ENCODE measurements at places on chromosomes 5 and 9. TPM values are rescaled to one million over a fixed set of nuclear protein-coding genes. Genes with fewer than 3 reads are reported as not detected.

MYORG gene
- polyA plus RNA-seq, result 1.4 TPM

NR2F1-AS1 gene
- 5.6 TPM for polyA plus RNA-seq

IFNA21 gene
- polyA plus RNA-seq, result not detected

CA9 gene
- polyA plus RNA-seq, result 1.8 TPM

MYMK gene
- 0.30 TPM for polyA plus RNA-seq

- no peak overlapping the region for H3K27ac ChIP-seq
- no peak overlapping the region for H3K4me3 ChIP-seq
- peak; percentile 6 for DNase-seq
- H3K27me3 ChIP-seq, result no peaks in the 10 kb centered on the region
- H3K36me3 ChIP-seq, result no peaks in the 10 kb centered on the region
These were observed 23.0 kb upstream of the MEIKIN start for GRCh38 chr5:131968396-131968954.

GRCh38 chr9:89436963-89437625 lies 60.8 kb downstream of the SEMA4D start:
- no peaks in the 10 kb centered on the region for H3K36me3 ChIP-seq
- peak overlapping the region; percentile 95 for H3K27ac ChIP-seq
- H3K4me1 ChIP-seq, result peaks cover 24% of the 10 kb centered on the region
- no peaks in the 10 kb centered on the region for H3K27me3 ChIP-seq

- H3K4me1 ChIP-seq, result no peaks in the 10 kb centered on the region
- H3K36me3 ChIP-seq, result no peaks in the 10 kb centered on the region
- no peak for DNase-seq
- no peak overlapping the region for H3K27ac ChIP-seq
- H3K27me3 ChIP-seq, result no peaks in the 10 kb centered on the region
These were observed 230.9 kb downstream of the PIK3R1 start for GRCh38 chr5:68446487-68446894.

DNA sequence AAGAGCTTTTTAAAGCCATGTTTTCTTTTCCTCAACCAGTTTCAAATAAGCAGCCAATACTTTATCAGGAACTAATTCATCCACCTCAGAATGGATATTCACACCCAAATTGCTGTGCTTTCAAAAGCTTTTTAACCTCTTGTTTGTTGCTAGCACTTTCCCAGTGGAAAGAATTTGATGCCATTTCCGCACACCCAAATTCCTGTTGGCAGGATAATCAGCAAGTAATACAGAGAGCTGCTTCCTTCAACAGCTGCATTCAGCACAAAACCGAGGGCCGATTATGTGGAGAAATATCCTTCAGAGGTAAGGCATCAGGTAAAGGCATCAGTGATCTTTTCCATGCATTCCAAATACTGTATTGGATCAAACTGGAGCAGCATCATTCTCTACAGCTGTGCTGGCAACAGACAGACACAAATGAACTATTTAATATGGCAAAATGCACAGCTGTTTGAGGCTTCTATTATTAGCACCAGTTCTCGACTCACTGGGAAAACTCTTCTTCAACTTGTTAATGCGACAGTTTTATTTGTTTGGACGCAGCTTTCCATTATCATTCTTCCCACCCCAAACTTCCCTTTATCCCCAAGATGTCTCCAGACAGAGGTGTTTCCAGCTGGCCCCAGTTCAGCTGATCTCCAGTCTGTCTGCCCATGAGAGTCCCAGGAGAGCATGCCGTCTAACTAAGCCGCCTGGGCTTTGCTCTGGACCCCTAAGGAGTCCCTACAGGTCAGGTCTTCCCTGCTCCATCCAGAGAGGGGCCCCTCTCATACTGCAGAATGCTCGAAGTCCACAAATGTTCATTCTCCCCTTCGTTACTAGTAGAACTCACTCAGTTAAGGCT lies 22.2 kb upstream of the MGAT1 start:
- 0 out of 2 replicates have a peak, but pooled peaks cover 3% of the 10 kb centered on the region for H3K36me3 ChIP-seq
- H3K27ac ChIP-seq, result no peak overlapping the region
